ENCODE measurements at places on chromosomes 1 and 21.

- no peak for DNase-seq
Measured at GRCh38 chr1:63454269-63454668, 68.8 kb downstream of the ITGB3BP start.

DNA sequence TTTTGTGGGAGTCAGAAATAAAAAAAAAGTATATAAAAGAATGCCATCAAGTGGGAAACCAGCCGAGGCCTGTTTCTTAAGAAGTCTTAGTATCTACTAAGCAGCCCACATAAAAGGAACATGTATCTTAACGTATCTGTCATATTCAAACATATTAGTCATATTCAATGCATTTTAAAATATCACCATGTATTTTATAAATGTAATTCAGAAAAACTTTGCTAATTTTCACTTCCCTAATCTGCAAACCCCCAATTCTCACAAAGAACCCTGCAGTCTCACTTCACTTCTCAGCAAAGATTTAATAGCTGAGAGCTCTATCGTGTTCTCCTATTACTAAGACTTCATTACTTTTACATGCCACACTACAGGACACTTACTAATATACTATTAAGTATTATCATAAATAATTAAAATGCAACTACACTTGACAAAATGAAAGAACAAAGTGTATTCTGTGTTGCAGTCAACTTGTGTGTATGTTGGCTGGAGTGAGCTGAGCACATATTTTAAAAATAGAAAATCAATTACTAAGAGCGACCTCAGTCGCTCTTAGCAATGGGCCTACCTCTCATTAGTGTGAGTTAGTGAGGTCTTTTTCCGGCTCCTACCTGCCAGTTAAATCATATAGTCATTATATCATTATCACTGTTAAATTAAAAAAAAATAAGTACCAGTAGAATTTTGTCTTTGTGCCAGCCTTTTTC lies 484.3 kb downstream of the LMO4 start:
- no peak for DNase-seq

DNA sequence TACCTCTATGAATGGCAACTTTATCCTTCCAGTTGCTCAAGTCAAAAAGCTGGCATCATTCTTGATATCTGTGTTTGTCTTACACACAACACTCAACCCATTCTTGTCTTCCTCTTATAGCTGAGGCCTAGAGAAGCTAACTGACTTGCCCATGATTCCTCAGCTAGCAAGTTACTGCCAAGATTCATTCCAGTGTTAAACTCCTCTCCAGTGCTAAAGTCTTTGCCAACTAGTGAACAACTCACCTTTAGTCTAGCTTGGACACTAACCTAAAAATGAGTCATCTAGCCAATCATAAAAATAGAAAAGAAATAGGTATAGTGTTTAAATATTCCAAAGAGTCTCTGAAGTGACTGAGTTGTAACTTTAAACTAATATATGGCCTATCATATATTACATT lies 45.6 kb upstream of the RGS2 start:
- no peak for DNase-seq

- DNase-seq = no peak
Measured at GRCh38 chr1:39679821-39680220, 7.9 kb upstream of the NT5C1A start.

DNA sequence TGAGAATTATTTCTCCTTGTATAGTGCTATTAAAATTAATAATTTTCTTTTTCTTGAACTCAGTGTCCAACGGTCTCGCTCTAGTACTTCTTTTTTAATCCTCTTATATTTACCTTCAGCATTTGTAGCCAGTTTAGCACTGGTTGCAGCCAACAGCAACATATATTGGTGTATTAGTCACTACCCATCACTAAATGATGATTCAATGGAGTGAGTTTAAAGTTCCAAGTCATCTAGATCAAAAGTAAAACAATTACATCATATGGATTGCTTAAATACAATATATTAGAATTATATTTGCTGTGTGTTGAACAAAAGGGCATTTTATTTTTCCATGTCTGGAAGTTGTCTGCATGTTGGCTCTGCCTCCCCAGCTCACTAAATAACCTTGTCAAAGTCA lies 591.8 kb downstream of the ADGRL2 start:
- no peak for DNase-seq
